ENCODE measurements at places on chromosomes 3 and 15.

GRCh38 chr15:53627279-53627678, 132.2 kb downstream of the WDR72 start:
- DNase-seq = no peak

DNA sequence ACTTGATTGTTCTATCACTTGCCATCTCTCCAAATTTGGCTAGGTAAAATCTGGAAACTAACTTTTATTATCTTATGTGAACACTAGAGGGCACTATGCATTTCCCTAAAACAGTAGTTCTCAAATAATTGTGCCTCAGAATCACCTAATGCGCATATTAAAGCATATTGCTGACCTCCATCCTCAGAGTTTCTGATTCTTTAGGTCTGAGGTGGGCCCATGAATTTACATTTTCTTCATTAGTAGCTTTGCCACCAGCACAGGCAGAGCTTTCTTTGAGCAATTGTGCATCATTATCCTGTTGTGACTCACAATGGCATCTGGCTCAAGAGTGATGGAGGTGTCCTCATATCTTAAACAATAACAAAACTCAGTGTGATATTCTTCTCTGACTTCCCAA, 17.5 kb upstream of the BCHE start:
- no peak for DNase-seq

DNA sequence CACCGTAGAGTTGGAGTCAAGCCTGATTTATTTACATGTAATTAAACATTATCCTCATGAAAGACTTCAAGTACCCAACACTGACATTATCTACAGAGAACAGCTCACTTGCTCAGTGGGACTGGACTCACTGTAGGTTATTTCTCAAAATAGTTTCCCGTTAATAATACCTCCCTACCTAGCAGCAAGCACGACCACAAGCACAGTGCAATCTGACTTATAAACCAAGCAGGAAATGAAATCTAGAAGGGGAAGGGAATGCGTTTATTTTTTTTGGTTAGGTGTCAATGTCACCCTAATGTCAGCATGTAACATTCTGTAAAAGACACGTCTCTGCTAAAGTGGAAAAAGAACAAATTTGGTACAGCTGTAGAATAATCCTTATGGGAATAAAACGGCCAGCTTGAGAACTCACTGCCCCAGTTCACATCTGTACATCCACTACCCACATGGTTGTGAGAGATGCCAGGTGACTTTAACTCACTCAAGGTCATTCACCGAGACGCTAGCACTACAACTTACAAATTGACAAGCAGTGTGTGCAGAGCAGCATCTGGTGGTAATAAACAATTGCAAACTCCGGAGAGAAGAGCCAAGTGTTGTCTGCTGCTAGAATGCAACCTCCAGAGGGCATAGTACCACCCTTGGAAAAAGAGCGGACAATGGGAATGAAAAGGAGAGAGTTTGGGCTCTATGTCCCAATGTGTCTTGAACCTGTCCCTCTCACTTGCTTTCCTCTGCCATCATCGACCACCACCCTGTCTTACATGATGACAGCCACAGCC, 242.5 kb downstream of the CADPS start:
- DNase-seq = no peak

GRCh38 chr3:43144761-43145490, 39.0 kb upstream of the POMGNT2 start:
- DNase-seq = no peak

GRCh38 chr3:150348500-150348899, 59.6 kb upstream of the TSC22D2 start:
- no peak for DNase-seq

DNA sequence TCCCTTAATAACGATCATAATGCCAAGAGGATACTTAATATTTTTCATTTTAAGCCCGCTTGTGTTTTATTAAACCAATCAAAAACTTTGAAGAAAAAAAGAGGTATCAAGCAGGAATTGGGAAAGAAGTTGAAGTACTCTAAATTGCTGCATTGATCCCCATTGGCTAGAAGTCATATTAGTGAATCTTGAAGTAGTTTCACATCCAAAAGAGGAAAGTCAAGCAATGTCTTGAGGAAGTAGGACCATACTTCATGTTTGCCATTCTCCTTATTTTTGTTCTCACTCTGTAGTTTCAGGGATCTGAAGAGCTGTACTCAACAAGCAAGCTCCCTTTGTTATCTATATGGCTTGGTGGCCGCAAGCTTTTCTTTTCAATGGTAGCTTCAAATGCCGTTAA, 2.2 kb downstream of the SCAANT1 start:
- DNase-seq = no peak

GRCh38 chr3:117622171-117622841, 912.7 kb downstream of the TUSC7 start:
- no peak for DNase-seq

GRCh38 chr3:32018757-32019564, 37.4 kb downstream of the ZNF860 start:
- DNase-seq = no peak

DNA sequence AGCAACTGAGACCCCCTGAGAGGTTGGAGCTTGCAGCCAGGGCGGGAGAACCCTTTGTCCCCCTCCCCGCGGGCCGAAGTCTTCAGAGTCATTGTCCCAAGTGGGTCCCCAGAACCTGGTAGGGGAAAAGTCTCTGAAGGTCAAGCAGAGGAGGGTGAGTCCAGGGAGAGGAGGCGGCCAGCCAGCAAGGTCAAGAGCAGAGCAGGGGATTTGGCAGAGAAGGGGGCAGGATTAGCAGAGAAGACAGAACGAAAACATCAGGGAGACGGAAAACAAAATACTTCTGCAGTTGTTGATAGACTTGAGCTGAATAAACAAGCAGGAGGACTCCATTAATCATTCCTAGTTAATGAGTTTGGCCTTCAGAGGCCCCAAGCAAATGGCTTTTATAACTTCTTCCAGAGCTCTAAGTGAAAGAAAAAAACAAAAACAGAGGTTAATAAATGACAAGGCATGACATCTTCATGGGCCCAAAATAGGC, 66.7 kb downstream of the GRIP2 start:
- no peak for DNase-seq

- DNase-seq = peak; percentile 20
Observed at GRCh38 chr3:171284308-171285075, 175.7 kb downstream of the TNIK start.

Data from KG1 (cell line).